ENCODE measurements at places on chromosomes 3 and 15.

DNA sequence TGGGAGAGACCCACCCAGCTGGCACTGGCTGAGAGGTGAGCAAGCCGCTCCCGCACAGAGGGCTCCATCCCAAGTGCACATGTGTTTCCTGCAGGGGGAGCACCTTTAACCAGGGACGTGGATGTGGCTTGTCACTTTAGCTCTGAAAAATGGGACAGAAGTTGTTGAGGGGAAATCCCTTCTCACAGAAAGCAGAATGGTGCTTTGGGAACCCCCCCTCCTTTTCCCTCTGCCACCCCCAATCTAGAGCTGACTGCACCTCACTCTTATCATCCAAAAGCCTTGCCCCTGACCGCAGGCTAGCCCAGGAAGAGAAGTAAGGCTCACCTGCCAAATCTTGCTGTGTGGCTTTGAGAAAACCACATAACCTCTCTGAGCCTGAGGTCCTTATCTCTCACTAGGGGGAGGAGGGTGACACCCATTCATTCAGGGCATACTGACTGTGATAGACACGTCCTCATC, 77.9 kb downstream of the RPN1 start:
- peak; percentile 49 for DNase-seq

DNA sequence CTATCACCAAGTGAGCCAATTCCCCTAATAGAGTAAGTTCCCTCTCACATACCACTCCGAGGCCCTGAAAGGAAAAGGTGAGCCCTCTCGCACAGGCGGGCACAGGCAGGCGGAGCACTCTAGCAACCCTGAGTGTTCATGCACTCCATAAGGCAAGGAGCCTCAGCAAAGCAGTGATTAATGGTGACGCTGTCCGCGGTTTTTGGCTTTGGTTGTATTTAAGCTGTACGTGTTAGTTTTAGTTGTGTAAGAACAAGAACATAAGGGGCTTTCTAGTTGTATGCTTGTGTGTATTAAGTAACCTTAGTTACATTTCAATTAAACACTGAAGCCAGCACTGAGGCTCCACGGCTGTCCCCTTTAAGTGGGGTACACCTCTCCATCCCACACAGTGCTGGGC, 33.1 kb downstream of the KLHL25 start:
- DNase-seq, result no peak

GRCh38 chr15:40452296-40453090, 11.7 kb downstream of the BAHD1 start:
- peak; percentile 48 for DNase-seq

- peak; percentile 34 for DNase-seq
These were observed 1.3 kb downstream of the STT3B start for GRCh38 chr3:31534065-31534425.

All from activated CD8-positive, alpha-beta T cell treated with anti-CD3 and anti-CD28 coated beads, Interleukin-2, amount 10 ng/mL, durations not matched to agents 7 days and 5 days (primary cell).